Activated CD8-positive, alpha-beta memory T cell treated with anti-CD3 and anti-CD28 coated beads, Interleukin-2, amount 10 ng/mL, durations not matched to agents 7 days and 5 days (primary cell): ENCODE measurements at places on chromosomes 1 and 21. TPM values are rescaled to one million over a fixed set of nuclear protein-coding genes. Genes with fewer than 3 reads are reported as not detected.

GRCh38 chr1:237756304-237756967 is 134.3 kb downstream of the ZP4 start:
- H3K4me3 ChIP-seq: no peak overlapping the region
- H3K4me1 ChIP-seq: no peaks in the 10 kb centered on the region
- H3K27me3 ChIP-seq: no peaks in the 10 kb centered on the region
- no peaks in the 10 kb centered on the region for H3K36me3 ChIP-seq

Gene FALEC
- 0.59 TPM for total RNA-seq

DNA sequence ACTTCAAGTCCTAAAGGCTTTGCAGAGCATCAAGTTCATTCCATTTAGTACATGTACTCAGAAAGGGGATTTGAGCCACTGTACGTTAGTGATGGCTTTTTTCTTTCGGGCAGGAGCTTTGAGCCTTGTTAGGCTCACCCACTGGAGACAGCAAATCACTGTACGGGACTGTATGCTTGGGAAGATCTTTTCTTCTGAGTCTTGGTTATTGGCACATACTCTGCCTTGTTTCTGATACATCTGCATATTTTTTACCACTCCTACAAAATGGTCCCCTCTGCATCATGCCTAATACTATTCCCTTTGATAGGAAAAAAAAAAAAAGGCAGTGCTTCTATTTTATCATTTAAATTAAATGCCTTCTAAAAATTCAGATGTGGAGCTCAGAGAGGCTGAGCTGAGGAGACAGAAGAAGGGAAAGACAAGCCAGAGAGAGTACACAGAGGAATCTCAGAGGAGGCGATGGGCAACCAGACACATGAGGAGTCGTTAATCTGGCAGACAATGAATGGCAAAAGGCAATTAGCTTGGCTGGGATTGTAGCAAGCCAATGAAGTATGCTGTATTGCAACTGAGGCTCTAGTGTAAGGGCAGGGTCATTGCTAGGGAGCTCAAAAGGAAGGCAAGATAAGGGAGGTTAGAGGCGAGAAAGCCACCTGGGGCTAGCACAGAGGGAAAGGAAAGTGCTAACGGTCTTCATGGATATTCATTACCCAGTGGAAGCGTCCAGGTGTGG is 39.4 kb downstream of the PHC2 start:
- peaks cover 3% of the 10 kb centered on the region for H3K4me1 ChIP-seq
- H3K27me3 ChIP-seq: peaks cover 36% of the 10 kb centered on the region
- no peaks in the 10 kb centered on the region for H3K36me3 ChIP-seq
- no peak overlapping the region for H3K27ac ChIP-seq

Gene PPIAL4G
- 0.26 TPM for total RNA-seq

GRCh38 chr1:14826172-14826636 is 227.7 kb downstream of the KAZN start:
- H3K4me1 ChIP-seq: no peaks in the 10 kb centered on the region
- H3K27me3 ChIP-seq: no peaks in the 10 kb centered on the region
- DNase-seq: no peak
- no peaks in the 10 kb centered on the region for H3K36me3 ChIP-seq
- no peak overlapping the region for H3K27ac ChIP-seq

GRCh38 chr1:20974069-20974468 is 187.0 kb upstream of the HP1BP3 start:
- H3K4me3 ChIP-seq: no peak overlapping the region
- no peaks in the 10 kb centered on the region for H3K4me1 ChIP-seq
- H3K36me3 ChIP-seq: peaks cover 19% of the 10 kb centered on the region
- no peak for DNase-seq

DNA sequence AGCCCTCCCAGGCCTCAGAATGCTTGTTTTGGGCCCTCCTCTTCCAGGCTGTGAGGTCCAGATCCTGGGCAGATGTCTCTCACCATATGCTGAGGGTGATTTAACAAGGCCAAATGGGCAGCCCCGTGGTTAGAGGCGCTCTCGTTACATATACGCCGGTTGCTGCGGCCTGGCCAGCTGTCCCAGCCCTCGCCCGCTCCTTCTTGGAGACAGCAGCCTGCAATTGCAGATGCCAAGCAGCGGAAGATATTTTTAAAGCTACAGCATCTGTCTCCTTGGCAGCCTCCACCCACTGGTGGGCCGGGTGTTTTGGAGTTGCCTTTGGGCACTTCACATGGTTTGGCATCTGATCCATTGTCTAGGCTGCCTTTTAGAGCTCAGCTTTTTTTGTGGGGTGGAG is 178.8 kb upstream of the NFIA start:
- no peak for DNase-seq
- H3K4me3 ChIP-seq: no peak overlapping the region
- no peaks in the 10 kb centered on the region for H3K36me3 ChIP-seq
- no peak overlapping the region for H3K27ac ChIP-seq
